ENCODE measurements at places on chromosomes 11 and 22. TPM values are rescaled to one million over a fixed set of nuclear protein-coding genes. Genes with fewer than 3 reads are reported as not detected.

The ST14 gene
- 174 TPM for total RNA-seq

The PYGM gene
- total RNA-seq: 1.8 TPM

The RNF169 gene
- total RNA-seq: 22.5 TPM

The IRF7 gene
- 48.7 TPM for total RNA-seq

The TIGD3 gene
- 0.73 TPM for total RNA-seq

The APOL4 gene
- 4.3 TPM for total RNA-seq

The DRD2 gene
- total RNA-seq: 0.54 TPM

The C1QTNF4 gene
- total RNA-seq: not detected

All from Calu3 (cell line).